ENCODE measurements at places on chromosomes 16 and 17. TPM values are rescaled to one million over a fixed set of nuclear protein-coding genes. Genes with fewer than 3 reads are reported as not detected.

The HSD11B2 gene
- 16.6 TPM for total RNA-seq

The MYADML2 gene
- 0.56 TPM for total RNA-seq

The RASD1 gene
- 8.9 TPM for total RNA-seq

DNA sequence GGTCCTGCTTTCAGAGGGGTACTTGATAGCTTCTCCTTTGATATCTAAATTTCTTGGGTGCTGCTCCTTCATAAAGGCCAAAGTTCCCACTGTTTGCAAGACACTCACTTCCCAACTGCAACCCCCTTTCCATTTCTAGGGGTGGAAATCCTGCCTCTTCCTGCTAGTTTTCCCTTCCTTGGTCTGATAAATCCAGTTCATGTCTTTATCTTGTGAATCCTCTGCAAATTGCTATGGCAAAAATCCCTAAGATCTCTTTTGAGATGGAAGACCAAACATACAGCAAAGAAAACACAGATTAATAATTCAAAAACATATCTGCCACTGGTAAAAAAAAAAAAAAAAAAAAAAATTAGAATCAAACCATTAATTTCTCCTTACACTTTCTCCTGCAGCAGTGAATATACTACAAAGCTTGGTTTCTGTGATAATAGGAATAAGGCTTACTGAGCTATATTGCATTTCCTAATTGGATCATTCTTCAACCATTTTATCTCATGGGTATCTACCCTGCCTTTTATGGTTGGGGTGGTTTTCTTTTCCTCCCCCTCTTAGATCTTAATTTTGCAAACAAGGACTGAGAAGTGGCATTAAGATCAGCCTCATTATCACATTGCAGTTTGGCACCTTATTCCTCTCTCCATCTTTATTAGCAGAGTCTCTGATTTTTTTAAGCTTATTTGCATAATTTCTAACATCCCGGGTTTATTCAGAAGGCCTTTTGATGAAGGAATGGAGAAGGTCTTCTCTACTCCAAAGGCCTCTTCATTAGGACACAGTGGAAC lies 439.1 kb downstream of the XYLT1 start:
- ATAC-seq, result no peak

DNA sequence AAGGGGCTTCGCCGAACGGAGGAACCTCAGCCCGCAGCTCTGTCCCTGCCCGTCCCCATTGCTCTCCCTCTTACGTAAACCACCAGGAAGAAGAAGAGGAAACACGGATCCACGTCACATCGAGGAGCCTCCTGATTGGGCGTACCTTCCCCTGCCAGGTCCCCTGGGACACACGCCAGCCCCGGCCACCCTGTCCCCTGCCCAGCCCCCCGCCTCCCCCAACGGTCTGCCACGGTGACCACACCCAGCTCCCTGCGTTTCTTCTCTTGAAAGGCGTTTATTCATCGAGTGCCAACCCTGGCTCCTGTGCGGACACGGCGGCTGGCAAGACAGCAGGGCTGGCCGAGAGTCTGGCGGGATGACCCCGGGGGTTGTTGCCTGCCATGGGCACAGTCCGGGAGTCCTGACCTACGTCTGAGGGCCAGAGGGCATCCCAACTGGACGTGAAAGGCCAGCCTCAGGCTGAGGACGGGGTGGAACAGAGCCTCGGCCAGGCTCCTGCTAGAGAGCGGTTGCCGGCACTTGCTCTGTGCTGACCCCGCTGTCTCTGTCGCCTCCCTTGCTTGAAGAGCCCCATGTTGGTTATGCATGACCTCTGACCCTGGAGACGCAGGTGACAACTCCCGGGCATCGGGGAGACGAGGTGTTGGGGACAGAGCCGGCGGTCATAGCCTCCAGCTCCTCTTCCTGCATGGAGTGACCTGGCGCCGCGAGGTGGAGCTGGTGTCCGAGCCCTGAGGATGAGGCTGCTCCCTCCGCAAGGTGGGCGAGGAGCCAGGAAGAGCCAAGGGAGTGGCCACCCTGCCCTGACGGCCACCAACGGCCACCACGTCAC lies 40.5 kb upstream of the ACSF3 start:
- ATAC-seq, result no peak

All from motor neuron (in vitro differentiated cells).